Memory B cell (primary cell): ENCODE measurements at places on chromosomes 2 and 18.

GRCh38 chr2:234638966-234639365 is 142.1 kb upstream of the ARL4C start:
- H3K27ac ChIP-seq, result no peak overlapping the region
- no peak overlapping the region for H3K4me3 ChIP-seq
- H3K27me3 ChIP-seq, result peaks cover 12% of the 10 kb centered on the region

GRCh38 chr2:160582490-160583145 is 89.0 kb upstream of the RBMS1 start:
- H3K4me3 ChIP-seq, result no peak overlapping the region
- no peak overlapping the region for H3K27ac ChIP-seq
- no peaks in the 10 kb centered on the region for H3K4me1 ChIP-seq

- no peak overlapping the region for H3K27ac ChIP-seq
- DNase-seq, result no peak
- H3K36me3 ChIP-seq, result no peaks in the 10 kb centered on the region
Observed at GRCh38 chr2:1849450-1849849, 105.1 kb upstream of the PXDN start.

- H3K4me3 ChIP-seq, result peak overlapping the region; percentile 59
- H3K4me1 ChIP-seq, result peaks cover 16% of the 10 kb centered on the region
- no peaks in the 10 kb centered on the region for H3K36me3 ChIP-seq
- peak overlapping the region; percentile 51 for H3K27ac ChIP-seq
- DNase-seq, result peak; percentile 2
Observed at GRCh38 chr18:46343931-46344372, 239.8 kb downstream of the HAUS1 start.

- H3K27ac ChIP-seq, result peak overlapping the region; percentile 76
- H3K4me3 ChIP-seq, result no peak overlapping the region
- DNase-seq, result no peak
- no peaks in the 10 kb centered on the region for H3K27me3 ChIP-seq
Observed at GRCh38 chr2:9614562-9614961, 16.2 kb downstream of the YWHAQ start.

- no peak overlapping the region for H3K4me3 ChIP-seq
- no peak for DNase-seq
- peaks cover 2% of the 10 kb centered on the region for H3K4me1 ChIP-seq
- no peaks in the 10 kb centered on the region for H3K27me3 ChIP-seq
- H3K36me3 ChIP-seq, result no peaks in the 10 kb centered on the region
Observed at GRCh38 chr2:133835821-133836619, 267.8 kb upstream of the NCKAP5 start.

DNA sequence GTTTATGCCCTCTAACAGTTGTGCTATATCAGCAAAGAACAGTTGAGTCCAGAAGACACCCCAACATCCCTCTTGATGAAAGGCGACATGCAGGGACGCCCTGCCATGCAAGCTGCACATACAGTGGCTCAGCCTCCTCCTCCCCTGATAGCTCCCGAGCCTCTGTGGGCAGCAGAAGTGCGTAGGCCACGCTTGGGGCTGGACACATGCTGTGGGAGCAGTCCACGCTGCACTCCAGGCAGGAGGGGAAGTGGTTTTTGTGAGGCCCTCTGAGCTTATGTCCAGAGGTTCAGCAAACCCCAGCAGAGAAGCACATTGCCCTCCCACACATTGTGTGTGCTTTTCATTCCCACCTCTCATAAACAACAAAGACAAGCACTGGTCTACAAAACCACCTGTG is 162.1 kb downstream of the SEPTIN10 start:
- H3K4me1 ChIP-seq, result no peaks in the 10 kb centered on the region
- no peaks in the 10 kb centered on the region for H3K36me3 ChIP-seq
- no peak overlapping the region for H3K27ac ChIP-seq
- no peak for DNase-seq

DNA sequence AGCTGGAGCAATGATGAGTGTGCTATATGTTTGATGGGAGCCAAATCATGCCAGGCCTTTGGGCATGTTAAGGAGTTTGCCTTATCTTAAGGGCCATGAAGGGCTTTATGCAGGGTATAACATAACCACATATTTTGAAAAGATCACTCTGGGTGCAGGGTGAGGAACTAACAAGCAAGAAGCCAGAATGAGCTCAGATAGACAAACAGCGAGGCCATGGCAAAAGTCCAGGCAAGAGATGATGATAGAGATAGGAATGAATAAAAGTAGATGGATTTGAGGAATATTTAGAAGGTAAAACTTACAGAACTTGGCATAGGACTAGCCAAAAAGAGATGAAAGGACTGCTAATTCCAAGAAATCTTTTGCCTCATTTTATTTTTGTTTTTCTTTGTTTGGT is 6.7 kb downstream of the GALNT3 start:
- H3K27me3 ChIP-seq, result no peaks in the 10 kb centered on the region
- DNase-seq, result no peak
- peaks cover 12% of the 10 kb centered on the region for H3K4me1 ChIP-seq
- peaks cover 14% of the 10 kb centered on the region for H3K36me3 ChIP-seq
- no peak overlapping the region for H3K27ac ChIP-seq
- H3K4me3 ChIP-seq, result no peak overlapping the region

DNA sequence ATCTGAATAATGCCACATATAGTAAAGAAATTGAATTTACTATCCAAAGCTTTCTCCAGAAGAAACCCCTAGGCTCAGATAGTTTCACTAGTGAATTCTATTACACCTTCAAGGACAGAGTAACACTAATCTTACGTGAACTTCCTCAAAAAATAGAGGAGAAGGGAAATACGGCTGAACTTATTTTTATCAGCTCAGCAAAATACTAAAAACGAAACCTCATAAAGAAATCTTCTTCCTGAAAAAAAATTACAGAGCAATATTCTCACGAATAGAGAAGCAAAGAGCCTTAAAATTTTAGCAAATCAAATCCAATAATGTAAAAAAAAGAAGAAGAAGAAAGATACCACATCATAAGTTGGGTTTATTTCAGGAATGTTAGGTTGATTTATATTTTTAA is 14.7 kb downstream of the CAPN13 start:
- peaks cover 8% of the 10 kb centered on the region for H3K4me1 ChIP-seq
- H3K36me3 ChIP-seq, result no peaks in the 10 kb centered on the region
- H3K4me3 ChIP-seq, result no peak overlapping the region
- no peak overlapping the region for H3K27ac ChIP-seq

DNA sequence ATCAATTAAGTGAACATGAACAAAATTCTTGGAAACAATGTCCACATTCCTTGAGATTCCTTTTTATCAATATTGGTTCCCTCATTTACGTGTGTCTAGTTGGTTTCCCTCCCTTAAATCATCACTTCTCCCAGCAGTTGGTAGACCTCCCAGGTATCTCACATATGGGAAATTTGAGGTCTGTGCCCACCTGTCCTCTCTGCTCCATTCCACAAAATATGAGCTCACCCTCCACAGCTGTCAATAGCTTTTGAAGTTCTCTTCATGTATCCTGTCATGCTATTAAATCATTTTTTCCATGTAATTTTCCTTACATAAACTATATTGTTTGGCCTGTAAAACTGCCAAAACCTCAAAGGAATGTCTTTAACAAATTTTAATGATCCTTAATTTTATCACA is 992.2 kb upstream of the ACVR2A start:
- DNase-seq, result no peak
- no peak overlapping the region for H3K4me3 ChIP-seq
- no peak overlapping the region for H3K27ac ChIP-seq
- H3K36me3 ChIP-seq, result no peaks in the 10 kb centered on the region
- no peaks in the 10 kb centered on the region for H3K4me1 ChIP-seq
- H3K27me3 ChIP-seq, result peaks cover 5% of the 10 kb centered on the region

- H3K36me3 ChIP-seq, result no peaks in the 10 kb centered on the region
- no peaks in the 10 kb centered on the region for H3K4me1 ChIP-seq
- peaks cover 6% of the 10 kb centered on the region for H3K27me3 ChIP-seq
- no peak for DNase-seq
- no peak overlapping the region for H3K4me3 ChIP-seq
- no peak overlapping the region for H3K27ac ChIP-seq
Observed at GRCh38 chr2:21111012-21111411, 12.8 kb upstream of the TDRD15 start.

GRCh38 chr2:241272303-241273209 is 42.9 kb downstream of the HDLBP start:
- H3K4me1 ChIP-seq, result peaks cover 24% of the 10 kb centered on the region
- H3K36me3 ChIP-seq, result peaks cover 9% of the 10 kb centered on the region
- peak overlapping the region; percentile 80 for H3K4me3 ChIP-seq
- no peak overlapping the region for H3K27ac ChIP-seq
- H3K27me3 ChIP-seq, result no peaks in the 10 kb centered on the region

DNA sequence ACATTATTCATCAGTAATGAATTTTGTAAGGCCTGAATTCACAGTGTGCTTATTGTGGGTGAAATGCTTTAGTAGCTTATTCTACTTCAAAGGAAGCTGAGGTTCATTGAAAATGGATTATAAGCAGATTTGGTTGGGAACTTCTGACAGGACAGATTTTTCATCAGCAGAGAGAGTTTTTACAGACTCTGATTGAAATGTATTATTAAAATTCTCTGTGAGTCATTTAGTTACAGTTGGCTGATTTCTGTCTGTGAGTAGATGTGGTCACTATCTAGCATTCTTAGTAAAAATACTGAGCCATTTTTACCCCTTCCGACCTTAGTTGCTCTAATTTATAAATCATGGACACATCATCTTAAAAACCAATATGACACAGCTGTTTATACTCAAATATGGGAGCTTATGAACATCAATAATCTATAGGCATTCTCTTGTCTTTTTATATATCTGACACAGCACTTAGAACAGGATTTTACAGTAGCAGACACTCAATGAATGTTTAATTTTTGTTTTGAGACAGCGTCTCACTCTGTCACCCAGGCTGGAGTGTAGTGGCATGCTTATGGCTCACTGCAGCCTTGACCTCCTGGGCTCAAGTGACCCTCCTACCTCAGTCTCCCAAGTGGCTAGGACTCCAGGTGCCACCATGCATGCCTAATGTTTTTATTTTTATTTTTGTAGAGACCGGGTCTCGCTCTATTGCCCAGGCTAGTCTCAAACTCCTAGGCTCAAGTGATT is 239.6 kb downstream of the BABAM2 start:
- H3K36me3 ChIP-seq, result peaks cover 23% of the 10 kb centered on the region
- no peak for DNase-seq
- no peak overlapping the region for H3K27ac ChIP-seq
- peaks cover 13% of the 10 kb centered on the region for H3K4me1 ChIP-seq

GRCh38 chr2:136502660-136503059 is 262.7 kb upstream of the THSD7B start:
- no peak for DNase-seq
- no peaks in the 10 kb centered on the region for H3K27me3 ChIP-seq
- H3K4me1 ChIP-seq, result no peaks in the 10 kb centered on the region
- no peaks in the 10 kb centered on the region for H3K36me3 ChIP-seq

DNA sequence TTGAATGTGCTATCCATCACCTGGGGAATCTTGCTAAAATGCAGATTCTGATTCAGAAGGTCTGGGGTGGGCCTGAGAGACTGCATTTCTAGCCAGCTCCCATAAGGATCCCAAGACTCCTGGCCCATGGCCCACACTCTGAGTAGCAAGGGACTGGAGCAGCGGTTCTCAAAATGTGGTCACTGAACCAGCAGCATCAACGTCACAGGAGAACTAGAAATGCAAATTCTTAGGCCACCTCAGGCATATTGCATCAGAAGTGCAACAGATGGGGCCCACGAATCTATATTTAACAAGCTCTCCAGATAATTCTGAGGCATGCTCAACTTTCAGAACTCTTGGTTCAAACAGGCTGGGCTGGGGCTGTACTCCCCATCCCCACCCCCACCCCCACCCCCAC is 74.6 kb downstream of the DHRS9 start:
- H3K36me3 ChIP-seq, result no peaks in the 10 kb centered on the region
- H3K27me3 ChIP-seq, result peaks cover 2% of the 10 kb centered on the region
- no peak for DNase-seq
- no peaks in the 10 kb centered on the region for H3K4me1 ChIP-seq
- no peak overlapping the region for H3K27ac ChIP-seq

GRCh38 chr2:217249121-217250012 is 389.5 kb upstream of the TNP1 start:
- no peak for DNase-seq
- H3K36me3 ChIP-seq, result no peaks in the 10 kb centered on the region
- H3K27me3 ChIP-seq, result peaks cover 16% of the 10 kb centered on the region
- no peak overlapping the region for H3K4me3 ChIP-seq
- no peak overlapping the region for H3K27ac ChIP-seq
- no peaks in the 10 kb centered on the region for H3K4me1 ChIP-seq

GRCh38 chr2:157107877-157108276 is 149.6 kb upstream of the GALNT5 start:
- no peaks in the 10 kb centered on the region for H3K27me3 ChIP-seq
- H3K36me3 ChIP-seq, result no peaks in the 10 kb centered on the region
- H3K27ac ChIP-seq, result no peak overlapping the region
- no peak for DNase-seq
- H3K4me1 ChIP-seq, result no peaks in the 10 kb centered on the region

- no peaks in the 10 kb centered on the region for H3K4me1 ChIP-seq
- no peaks in the 10 kb centered on the region for H3K27me3 ChIP-seq
- no peak overlapping the region for H3K4me3 ChIP-seq
- no peaks in the 10 kb centered on the region for H3K36me3 ChIP-seq
Observed at GRCh38 chr2:72993933-72994280, 76.6 kb downstream of the EMX1 start.

- peak overlapping the region; percentile 83 for H3K4me3 ChIP-seq
- no peaks in the 10 kb centered on the region for H3K27me3 ChIP-seq
- no peaks in the 10 kb centered on the region for H3K36me3 ChIP-seq
- peak overlapping the region; percentile 91 for H3K27ac ChIP-seq
- H3K4me1 ChIP-seq, result peaks cover 39% of the 10 kb centered on the region
- DNase-seq, result peak; percentile 72
Observed at GRCh38 chr2:68121873-68122679, 35.6 kb upstream of the PNO1 start.

- H3K36me3 ChIP-seq, result no peaks in the 10 kb centered on the region
- no peaks in the 10 kb centered on the region for H3K4me1 ChIP-seq
Observed at GRCh38 chr18:54232485-54233227, 8.2 kb upstream of the MBD2 start.

DNA sequence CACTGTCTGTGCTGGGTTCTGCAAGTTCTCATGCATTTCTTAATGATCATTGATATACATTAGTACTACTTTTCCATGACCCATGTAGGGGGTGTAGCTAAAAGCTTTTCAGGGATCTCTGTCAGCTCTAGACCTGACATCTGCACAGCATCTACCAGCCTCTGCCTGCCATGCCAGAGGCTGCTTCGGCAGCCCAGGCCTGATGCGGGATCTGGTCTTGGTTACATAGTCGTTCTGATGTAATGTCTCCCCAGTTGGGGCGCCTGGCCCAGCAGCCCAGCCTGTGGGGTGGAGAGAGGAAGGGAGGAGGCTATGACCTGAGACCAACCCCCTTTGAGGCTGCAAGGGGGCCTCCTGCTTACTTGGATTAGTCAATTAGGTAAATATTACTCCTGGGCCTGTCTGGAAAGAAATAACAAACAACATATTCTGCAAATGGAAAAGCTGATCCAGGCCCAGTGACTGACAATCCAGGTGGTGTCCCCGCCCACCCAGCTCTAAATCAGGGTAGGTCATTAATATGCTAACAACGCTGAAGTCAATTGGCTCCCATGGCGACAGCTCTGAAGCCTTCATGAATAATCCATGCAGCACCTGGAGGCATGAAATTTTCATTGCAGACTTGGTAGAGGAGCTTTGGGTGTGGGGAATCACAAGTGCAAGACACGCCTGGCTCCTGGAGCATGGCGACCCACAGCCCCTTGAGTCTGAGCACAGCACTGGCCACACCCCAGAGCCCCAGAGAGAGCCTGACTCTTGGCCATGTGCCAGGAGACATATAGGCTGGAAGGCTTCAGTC is 575.3 kb downstream of the CMPK2 start:
- H3K4me3 ChIP-seq, result no peak overlapping the region
- no peaks in the 10 kb centered on the region for H3K27me3 ChIP-seq
- DNase-seq, result no peak
- H3K36me3 ChIP-seq, result peaks cover 2% of the 10 kb centered on the region

- H3K36me3 ChIP-seq, result peaks cover 2% of the 10 kb centered on the region
- no peak overlapping the region for H3K4me3 ChIP-seq
Observed at GRCh38 chr2:16855183-16855582, 189.5 kb upstream of the CYRIA start.

- H3K27me3 ChIP-seq, result peaks cover 11% of the 10 kb centered on the region
- DNase-seq, result no peak
- H3K36me3 ChIP-seq, result no peaks in the 10 kb centered on the region
- H3K4me1 ChIP-seq, result no peaks in the 10 kb centered on the region
- no peak overlapping the region for H3K4me3 ChIP-seq
Observed at GRCh38 chr18:59298871-59299270, 19.6 kb downstream of the CPLX4 start.
